ENCODE measurements at places on chromosomes 4 and X. TPM values are rescaled to one million over a fixed set of nuclear protein-coding genes. Genes with fewer than 3 reads are reported as not detected.

Gene RTL3
- polyA plus RNA-seq = not detected

GRCh38 chrX:108072746-108073145, 18.6 kb downstream of the PSMD10 start:
- no peak for DNase-seq

DNA sequence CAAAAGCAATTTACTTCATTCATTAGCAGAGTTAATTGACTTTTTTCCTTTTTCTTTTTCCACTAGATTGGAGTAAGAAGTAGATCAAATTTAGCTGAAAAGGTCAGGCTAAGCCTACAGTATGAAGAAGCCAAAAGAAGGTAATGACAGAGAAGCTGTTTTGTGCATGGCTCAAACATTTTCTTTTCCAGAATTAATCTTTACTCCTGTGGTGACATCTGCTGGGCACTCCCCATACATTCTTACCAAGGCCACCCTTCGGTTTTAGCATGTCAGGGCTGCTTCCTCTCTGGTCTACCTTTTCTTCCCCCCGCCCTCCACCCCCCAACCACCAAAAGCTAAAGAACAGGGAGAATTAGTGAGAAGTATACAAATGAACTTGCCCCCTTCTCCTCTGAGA, 70.2 kb downstream of the CLDN22 start:
- no peak for DNase-seq

Gene GJB1
- 55.6 TPM for polyA plus RNA-seq

DNA sequence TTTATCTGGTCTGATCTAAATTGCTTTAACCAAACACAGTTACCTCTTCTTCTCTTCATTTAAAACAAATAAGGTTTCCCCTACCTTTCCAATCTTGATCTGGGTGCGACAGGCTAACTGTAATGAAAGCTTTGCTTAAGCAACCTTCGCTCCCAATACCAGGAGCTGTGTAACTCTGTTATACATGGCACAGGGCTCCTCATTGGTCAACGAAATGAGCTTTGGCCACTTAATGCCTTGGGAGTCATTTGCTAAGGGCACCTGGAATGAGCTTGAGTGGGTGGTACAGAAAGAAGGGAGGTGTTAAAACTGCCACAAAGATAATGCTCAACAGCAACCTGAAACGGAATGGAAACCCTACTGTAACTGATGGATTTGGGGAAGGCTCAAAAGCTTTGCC, 140.5 kb downstream of the CHRNA9 start:
- no peak for DNase-seq

DNA sequence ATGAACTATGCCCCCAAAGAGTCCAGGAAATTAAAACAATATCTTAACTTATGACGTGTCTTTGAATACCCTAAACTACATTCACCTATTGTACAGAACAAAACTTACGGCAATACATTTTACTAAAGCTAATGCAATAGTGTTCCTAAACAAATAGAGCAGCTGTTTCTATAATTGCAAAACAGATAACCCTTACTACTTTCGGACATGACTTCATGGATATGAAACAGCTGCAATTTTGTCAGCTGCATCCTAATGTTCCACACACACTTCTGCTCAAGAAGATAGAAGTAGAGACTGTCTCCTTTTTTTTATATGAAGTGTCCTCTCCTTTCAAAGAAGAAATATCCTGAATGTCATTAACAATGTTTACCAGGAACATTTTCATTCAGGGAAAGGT, 174.9 kb downstream of the ACTRT1 start:
- no peak for DNase-seq

Gene ALAS2
- 18.1 TPM for polyA plus RNA-seq

- no peak for DNase-seq
Measured at GRCh38 chrX:102934624-102935023, 2.4 kb upstream of the RAB40AL start.

DNA sequence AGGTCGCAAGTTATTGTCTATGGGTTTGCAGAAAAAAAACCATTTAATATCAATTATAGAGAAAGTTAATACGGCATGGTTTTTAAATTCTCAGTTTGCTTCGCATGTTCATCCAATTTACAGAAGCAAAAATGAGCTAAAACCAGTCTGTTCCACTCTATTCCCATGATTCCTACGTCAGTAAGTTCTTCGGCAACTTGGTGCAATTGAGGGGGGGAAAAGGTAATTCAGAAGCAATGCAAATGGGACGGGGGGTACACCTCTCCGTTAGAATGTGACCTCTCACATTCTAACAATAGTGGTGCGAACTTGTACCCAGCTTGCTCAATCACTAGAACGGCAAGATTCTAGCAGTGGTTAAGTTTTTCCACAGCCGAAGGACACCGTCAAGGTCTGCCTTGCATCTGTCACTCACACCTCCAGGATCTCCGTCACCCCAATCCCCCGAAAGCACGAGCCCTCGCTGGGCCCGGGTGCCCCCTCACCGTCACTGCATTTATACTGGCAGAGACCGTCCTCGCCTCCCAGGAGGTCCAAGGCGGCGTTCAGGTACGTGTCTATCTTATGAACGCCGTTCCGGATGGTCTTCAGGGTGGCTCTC, 653 bp downstream of the PLA2G12A start:
- DNase-seq = no peak
